HEK293T (cell line): ENCODE measurements at places on chromosomes 12 and 14.

DNA sequence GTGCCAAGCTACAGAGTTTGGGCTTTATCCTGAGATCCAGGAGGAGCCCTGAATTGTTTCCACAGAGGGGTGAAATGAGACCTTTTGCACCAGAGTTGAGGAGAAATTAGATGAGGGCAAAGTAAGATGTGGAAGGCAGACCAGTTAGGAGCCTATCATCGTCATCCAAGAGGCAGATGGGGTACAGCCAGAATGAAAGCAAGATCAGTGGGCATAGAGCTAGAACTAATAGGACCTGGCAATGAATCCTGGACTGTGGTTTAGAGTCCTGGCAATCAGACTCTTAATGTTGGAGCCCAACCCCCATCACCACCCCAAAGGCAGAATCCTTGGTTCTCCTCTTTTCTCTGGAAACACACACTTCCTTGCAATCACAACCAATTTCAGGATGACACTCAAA, 166.6 kb upstream of the HMGA2 start:
- no peak for DNase-seq

DNA sequence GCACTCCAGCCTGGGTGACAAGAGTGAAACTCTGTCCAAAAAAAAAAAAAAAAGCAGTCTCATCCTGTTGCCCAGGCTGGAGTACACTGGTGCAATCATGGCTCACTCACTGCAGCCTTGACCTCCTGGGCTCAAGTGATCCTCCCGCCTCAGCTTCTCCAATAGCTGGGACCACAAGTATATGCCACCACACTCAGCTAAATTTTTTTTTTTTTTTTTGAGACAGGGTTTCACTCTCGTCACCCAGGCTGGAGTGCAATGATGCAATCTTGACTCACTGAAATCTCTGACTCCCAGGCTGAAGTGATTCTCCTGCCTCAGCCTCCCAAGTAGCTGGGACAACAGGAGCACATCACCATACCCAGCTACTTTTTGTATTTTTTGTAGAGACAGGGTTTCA, 5.2 kb upstream of the CNPY2 start:
- no peak for DNase-seq

GRCh38 chr14:90644882-90645281, 171.3 kb downstream of the TTC7B start:
- no peak for DNase-seq

- no peak for DNase-seq
These were observed 16.4 kb downstream of the NR1H4 start for GRCh38 chr12:100490056-100490455.

- no peak for DNase-seq
These were observed 1.9 kb upstream of the MYBPC1 start for GRCh38 chr12:101592921-101593320.

DNA sequence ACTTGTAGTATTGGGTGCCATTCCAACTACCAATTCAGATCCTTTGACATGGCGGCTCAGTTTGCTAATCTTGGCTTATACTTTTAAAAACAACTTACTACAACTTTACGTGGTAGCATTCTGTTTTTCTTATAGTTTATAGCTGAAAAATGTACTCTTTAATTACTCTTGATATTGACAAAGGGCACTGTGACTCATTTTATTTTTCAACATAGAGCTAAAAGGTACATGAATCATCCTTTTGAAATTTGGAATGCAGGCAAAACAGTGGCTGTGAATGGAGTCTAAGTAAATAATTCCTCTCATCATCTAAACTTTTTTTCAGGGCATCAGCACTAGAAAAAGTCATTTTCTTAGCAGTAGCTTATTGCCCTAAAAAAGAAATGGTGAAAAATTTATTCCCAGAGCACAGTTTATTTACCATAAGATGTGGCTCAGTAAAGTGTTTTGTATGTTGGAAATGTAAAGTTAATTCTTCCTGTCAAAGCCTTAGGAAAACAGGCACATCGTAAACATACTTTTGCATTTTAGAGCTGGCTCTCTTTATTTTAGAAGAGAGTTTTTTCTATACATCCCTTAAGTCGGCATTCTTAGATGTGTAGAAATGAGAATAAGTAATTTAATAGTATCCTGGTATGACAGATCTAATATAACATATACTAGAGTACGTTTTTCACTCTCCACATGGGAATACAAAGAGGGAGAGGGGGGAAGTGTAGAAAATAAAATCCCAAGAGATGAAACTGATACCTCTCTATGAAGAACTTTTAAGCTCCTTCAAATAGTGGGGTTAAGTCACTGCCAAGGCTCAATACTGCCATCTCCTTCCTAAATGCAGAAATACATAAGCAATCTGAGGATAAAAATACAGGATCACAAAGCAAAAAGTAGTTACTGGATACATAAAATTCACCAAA, 55.2 kb downstream of the SLC25A21 start:
- peak; percentile 58 for DNase-seq

DNA sequence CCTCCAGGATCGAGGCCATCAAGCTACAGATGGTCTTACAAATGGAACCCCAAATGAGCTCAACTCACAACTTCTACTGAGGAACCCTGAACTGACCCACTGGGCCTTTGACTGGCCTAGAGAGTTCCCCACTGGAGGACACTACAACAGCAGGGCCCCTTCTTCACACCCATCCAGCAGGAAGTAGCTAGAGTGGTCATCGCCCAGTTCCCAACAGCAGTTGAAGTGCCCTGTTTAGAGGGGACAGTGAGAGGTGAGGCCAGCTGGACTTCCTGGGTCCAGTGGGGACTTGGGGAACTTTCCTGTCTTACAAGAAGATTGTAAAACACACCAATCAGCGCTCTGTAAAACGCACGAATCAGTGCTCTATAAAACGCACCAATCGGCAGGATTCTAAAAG, 247.9 kb upstream of the BTG1 start:
- DNase-seq: no peak

DNA sequence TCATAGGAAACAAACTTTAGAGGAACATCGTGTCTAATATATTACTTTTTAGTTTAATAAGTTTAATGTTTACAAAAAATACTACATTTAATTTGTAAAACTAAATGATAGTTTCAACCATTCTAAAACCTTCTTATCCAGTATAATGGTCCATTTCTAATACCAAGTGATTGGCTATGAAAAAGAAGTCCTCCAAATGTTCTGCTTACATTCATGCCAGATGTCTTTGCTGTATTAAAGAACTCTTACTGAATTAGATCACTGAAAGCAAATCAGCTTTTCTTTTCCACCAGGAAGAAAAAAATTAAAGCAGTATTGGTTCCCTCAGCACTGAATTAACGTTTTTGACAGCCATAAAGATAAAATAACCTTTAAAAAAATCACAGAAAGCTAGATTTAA, 3.7 kb downstream of the NOVA1 start:
- no peak for DNase-seq

GRCh38 chr12:12747278-12747677, 30.1 kb downstream of the CDKN1B start:
- no peak for DNase-seq

- DNase-seq: no peak
These were observed 9.9 kb downstream of the SAV1 start for GRCh38 chr14:50658203-50658602.

DNA sequence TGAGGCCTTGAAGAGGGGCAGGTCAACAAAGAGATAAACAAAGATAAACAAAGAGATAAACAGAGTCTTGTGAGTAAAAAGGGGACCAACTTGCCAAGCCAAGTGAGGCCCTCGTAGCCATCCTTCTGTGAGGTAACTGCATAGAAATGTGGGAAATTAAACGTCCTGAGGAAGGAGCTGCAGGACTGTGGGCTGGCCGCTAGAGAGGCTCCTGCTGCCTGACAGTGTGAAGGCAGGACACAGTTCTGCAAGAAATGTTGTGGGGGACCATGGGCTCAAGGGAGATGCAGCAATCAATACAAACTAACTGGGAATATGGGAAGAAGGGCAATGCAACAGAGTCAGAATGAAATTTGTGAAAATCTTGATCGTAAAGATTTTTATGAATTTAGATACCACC, 91.9 kb downstream of the SLC8A3 start:
- DNase-seq: peak; percentile 44

DNA sequence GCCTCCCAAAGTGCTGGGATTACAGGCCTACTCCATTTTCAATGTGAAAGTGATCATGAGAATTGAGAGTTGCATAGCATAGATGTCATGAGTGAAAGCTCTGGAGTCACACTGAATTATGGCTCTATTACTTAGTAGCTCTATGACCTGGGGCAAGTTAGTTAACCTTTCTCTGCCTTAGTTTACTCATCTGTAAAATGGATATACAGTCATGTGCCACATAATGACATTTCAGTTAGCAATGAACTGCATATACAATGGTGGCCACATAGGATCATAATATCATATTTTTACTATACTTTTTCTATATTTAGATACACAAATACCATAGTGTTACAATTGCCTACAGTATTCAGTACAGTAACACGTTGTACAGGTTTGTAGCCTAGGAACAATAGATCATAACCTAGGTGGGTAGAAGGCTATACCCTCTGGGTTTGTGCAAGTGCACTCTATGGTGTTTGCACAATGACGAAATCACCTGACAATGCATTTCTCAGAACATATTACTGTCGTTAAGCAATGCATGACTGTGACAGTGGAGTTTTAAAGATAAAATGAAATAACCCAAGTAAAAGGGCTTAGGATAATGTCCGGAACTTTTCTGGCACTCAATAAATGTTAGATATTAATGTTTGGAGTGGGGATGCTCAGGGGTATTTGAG, 53.1 kb downstream of the ZFYVE26 start:
- DNase-seq: no peak

DNA sequence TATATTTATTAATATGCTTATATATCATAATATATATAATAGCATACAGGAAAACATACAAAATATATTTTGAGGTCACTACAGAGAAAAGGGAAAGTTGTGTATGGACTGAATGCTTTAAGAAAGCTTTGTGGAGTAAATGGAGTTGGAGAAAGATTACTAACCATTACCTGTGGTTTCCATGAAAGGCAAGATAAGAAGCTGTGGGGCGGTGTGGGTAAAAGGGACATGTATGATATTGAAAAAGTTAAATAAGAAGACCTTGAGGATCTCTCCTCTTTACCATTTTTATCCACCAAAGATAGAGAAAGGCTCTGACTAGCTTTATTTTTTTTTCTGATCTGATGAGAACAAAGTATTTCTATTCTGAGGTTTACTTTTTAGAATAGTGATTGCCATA, 404.4 kb downstream of the TRHDE start:
- no peak for DNase-seq

- DNase-seq: no peak
These were observed 143.4 kb upstream of the PRICKLE1 start for GRCh38 chr12:42732908-42733411.

DNA sequence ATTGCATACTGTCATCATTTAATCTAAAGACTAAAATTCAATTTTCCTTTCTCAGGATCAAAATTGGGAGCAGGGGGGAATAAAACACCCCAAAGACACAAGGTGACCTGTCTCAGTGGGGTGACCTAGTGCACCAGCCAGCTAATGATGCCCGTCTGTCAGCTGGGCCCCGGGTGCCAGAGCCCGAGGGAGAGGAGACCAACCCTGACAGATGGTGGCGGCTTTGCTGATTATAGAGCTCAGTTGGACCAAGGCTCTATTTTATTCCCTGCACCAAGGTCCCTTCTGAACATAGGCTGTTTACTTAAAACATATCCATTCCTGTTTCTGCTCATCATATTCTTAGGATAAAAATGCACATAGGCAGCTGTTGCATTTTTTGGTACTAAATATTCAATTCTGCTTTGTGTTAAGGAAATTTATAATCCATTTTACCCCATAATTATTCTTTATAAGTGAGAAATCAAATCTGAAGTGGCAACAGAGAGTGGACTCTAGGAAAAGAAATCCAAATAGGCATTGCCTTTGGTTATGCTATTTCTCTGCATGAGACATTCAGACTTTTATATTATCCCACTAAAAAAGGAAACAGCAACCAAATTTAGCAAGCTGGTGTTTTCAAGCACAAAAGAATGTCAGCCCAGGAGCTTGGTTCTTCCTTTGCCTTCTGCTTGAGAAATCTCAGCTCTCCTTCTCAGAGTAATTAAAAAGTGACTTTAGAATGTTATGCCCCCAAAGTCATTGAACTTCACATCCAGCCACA, 96.8 kb upstream of the IFNG-AS1 start:
- DNase-seq: no peak

GRCh38 chr12:76288218-76288617, 60.0 kb downstream of the BBS10 start:
- no peak for DNase-seq

GRCh38 chr12:124171231-124171979, 123.5 kb upstream of the RFLNA start:
- DNase-seq: no peak

DNA sequence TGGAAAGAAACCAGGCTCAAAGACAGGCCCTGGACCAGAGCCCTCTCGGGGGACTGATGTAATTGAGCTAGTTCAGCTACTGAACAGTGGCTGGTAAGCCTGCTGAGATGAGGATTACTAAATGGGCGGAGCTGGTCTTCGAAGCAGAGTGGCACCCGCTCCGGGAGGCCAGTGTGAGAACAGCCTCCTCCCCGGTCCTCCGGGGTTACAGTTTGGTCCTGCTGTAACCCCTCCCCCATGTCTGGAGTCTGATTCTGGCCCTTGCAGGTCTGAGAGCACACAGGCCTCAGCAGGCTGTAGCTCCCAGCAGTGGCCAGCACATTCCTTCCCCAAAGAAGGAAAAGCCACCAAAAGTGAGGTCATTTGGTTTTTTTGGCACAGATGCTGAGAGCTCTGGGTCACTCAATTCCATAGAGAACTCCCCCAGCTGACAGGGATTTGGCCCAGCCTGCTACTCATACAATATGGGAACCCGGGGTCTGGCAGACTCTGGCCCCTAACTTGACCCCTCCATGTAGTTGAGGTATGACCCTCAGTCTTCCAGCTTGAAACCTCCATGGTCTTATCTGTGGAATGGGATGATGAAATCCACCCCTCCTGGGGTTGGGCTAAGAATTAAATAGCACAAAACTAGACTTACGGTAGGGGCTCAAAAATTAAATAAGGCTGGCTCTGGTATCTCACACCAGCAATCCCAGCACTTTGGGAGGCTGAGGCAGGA, 39.0 kb downstream of the ACTN1 start:
- DNase-seq: peak; percentile 67

DNA sequence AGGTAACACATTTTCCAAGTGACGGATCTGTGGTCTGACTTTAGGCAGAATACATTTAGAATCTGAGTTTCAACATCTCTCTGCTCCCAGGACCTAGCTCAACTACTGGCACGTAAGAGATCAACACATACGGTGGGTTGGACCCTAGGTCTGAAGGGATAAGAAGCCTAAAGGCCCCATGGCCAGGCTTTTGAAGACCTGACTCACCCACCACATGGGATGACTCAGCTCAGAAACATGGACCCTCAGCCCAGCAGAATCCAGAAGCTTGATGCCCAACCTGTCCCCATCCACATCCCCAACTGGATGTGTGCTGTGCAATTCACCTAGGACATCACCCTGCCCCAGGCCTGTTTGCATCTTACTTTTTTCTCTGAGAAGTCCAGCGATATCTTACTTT, 770.2 kb downstream of the BCL11B start:
- no peak for DNase-seq

GRCh38 chr12:19129122-19129485, 429 bp upstream of the PLEKHA5 start:
- DNase-seq: no peak
